ENCODE measurements at places on chromosomes 13 and 19. TPM values are rescaled to one million over a fixed set of nuclear protein-coding genes. Genes with fewer than 3 reads are reported as not detected.

Gene ZNF540
- total RNA-seq: 2.1 TPM

Gene PLEKHA4
- 91.2 TPM for total RNA-seq

Gene NCR1
- total RNA-seq: 0.29 TPM

Gene ZNF253
- total RNA-seq: 5.6 TPM

Gene PDE4C
- total RNA-seq: 1.1 TPM

Gene SACS
- total RNA-seq: 61.2 TPM

Gene EPSTI1
- 10.4 TPM for total RNA-seq

Gene UGGT2
- 53.9 TPM for total RNA-seq

Gene CABP5
- not detected for total RNA-seq

Data from posterior vena cava (tissue), 2 donors.